ENCODE measurements at places on chromosomes 11 and 22. TPM values are rescaled to one million over a fixed set of nuclear protein-coding genes. Genes with fewer than 3 reads are reported as not detected.
A peak's percentile ranks its signal among the peaks of the same experiment; 100 is the strongest.

- peak; percentile 68 for DNase-seq
These were observed 2.5 kb upstream of the ADM start for GRCh38 chr11:10302359-10302743.

DNA sequence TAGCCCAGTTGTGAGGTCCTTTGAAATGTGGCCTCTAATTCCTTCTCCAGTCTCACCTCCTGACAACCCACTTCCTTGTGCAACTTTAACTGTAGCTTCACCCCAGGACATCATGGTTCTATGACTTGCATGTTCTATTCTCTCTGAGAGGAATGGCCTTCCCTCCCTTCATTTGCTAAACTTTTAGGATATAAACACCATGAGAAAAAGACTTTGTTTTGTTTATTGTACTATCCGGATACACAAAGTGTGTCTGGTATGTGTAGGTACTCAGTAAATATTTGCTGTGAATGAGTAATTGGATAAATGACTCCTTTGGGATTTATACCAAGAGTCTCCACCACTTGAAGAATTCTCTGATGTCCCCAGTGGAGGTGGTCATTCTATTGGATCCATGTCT, 547.6 kb downstream of the INSC start:
- no peak for DNase-seq

- DNase-seq = no peak
These were observed 70.2 kb downstream of the DDX10 start for GRCh38 chr11:108734956-108735559.

DNA sequence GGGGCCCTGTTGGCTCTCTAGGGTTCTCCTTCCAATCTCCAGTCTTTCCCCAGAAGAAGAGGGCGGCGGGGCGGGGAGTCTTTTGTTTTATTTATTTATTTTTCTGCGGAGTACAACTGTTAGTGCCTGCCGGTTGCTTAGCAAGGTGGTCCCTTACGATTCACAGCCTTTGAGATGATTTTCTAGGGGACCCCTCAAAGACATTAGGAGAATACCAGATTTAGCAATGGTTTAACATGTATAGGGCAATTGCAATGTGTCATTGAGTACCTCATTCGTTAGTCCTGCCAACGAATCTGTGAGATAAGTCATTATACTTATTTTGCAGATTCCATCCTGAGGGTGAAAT, 307 bp upstream of the MRPL16 start:
- DNase-seq = no peak

GRCh38 chr22:38951734-38952133, 5.7 kb upstream of the APOBEC3A start:
- no peak for DNase-seq

DNA sequence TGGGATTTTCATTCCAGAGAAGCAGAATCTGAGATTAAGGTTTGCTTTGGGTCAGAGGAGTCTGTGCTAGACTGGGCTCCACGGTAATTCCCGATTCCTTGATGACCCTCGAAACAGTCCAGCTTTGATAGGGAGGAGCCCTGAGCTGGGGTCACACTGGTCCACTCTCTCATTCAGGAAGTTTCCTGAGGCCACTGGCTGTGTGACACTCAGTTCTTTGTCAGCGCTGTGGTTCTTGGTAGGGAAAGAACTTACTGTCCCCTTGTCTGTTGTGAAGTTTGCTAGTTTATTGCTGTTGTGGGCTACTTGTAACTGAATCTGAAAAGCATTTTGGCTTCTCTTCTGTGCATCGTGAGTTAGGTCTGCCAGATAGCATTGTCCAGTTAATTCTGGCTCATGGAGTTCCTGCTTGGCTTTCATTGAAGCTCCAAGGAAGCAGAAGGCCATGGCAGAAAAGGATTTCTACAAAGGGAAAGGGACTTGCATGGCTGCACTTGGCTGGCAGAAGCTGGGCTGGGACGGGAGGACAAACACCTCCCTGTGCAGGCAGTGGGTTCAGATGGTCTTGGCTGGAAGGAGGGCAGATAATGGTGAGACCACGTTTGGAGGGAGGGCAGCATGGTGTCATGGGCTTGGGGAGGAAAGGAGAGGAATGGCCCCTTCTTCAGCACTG, 23.3 kb downstream of the BCR start:
- no peak for DNase-seq

DNA sequence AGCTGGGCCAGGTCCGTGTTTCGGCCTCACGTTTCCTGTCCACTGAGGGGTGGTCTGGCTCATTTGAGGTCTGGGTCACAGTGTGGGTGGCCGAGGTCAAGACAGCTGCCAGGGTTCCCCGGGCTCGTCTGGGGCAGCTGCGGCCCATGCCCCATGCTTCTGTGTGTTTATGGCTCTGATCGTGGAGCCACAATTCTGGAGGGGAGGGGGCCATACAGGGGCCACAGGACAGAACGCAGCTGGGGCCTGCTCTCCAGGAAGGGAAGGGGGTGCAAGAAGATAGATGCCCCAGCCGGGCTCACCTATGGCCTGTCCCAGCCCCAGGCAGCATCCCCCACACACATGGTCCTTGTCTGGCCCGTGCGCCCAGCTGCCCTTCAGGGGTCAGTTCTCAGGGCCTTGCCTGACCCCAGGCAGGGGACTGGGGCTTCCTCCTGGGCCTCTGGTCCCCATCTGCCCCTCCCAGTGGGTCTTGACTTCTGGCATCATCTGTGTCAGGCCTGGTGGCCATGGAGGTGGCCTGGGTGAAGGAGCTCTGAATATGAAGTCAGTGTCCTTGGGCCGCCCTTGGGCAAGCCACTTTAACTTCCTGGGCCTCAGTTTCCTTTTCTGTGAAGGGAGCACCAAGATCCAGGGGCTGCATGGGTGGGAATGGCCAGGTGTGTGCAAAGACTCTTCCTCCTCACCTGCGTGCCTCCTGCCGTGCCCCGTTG, 8.4 kb downstream of the TSPAN32 start:
- DNase-seq = no peak

GRCh38 chr22:36425977-36426523, 38.3 kb upstream of the MYH9 start:
- DNase-seq = no peak

DNA sequence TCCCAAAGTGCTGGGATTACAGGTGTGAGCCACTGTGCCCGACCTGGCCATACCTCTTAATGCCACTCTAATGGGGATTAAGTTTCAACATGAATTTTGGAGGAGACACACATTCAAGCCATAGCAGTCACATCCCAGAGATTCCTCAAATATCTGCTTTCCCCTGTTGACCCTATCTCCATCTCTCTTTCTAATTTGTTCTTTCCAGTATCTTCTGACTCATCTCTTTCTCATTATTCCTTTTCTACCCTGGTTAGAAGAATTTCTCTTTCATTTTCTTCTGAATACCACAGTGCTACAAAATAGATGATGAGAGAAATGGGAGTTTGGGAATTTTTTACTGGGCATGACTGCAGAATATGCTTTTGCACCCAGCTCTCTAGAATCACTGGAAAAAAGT, 5.1 kb downstream of the OR10V1 start:
- no peak for DNase-seq

DNA sequence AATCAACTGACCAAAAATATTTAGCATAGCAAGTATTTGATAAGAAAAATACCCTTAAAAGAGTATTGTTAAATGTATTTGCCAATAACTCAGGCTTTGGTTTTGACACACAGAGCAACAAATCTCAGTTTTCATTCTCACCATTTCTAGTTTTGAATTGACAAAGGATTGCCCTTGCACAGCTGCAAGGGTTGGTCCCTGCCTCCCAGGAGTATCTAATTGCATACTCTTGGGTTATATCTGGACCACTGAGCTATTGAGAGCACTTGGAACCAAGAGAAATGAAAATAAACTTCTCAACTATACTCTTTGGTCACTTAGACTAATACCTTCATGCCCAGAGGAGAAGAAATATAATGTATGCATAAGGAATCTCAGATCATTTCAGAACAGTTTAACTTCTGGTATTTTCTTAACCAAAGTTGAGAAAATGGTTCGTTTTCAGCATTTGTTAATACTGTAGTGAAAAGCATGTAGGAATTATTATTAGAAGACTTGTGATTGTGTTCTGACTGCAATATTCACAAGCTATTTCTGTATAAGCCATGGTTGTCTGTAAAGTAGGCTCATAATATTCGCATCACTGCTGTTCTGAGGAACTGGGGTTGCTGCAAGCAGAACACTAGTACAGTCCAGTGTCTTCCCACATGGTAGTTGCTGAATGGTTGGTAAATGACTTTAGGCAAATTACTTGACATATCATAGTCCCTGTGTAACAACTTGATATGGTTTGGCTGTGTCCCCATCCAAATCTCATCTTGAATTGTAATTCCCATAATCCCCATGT, 7.9 kb downstream of the C2CD3 start:
- no peak for DNase-seq

GRCh38 chr11:17386331-17387084, 2.0 kb downstream of the KCNJ11 start:
- peak; percentile 27 for DNase-seq

GRCh38 chr22:43169310-43170130, 17.4 kb downstream of the TTLL12 start:
- no peak for DNase-seq

DNA sequence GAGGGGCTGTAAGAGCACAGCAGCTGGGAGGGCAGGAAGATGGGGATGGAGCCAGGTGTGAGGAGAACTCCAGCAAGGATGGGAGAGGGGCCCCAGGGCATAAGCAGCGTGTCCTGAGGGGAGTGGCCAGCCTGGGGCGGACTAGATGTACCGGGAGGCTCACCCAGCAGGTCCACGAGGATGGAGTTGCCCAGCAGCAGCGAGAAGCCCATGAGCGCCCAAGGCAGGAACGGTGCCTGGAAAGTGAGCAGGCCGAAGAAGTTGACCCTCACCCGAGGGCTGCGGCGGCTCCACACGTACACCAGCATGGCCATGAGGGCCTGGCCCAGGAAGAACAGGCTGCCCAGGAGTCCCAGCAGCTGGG, 1.3 kb downstream of the DERL3 start:
- no peak for DNase-seq

- no peak for DNase-seq
These were observed 86.6 kb downstream of the YAP1 start for GRCh38 chr11:102196816-102197215.

GRCh38 chr22:40363059-40363458, 7.3 kb upstream of the SGSM3 start:
- no peak for DNase-seq

The FXYD2 gene
- total RNA-seq = 456 TPM

The IGLL1 gene
- total RNA-seq = not detected

The OR2D2 gene
- total RNA-seq = not detected

The EIF3F gene
- 362 TPM for total RNA-seq

The GRAMD1B gene
- total RNA-seq = 4.2 TPM

The PTPRCAP gene
- not detected for total RNA-seq

The GTF2H1 gene
- total RNA-seq = 76.1 TPM

The KMT2A gene
- 20.3 TPM for total RNA-seq
